ENCODE measurements at places on chromosomes 4 and X. TPM values are rescaled to one million over a fixed set of nuclear protein-coding genes. Genes with fewer than 3 reads are reported as not detected.

SSX1 gene
- total RNA-seq, result not detected

EFNB1 gene
- total RNA-seq, result 21.7 TPM

DMRTC1 gene
- not detected for total RNA-seq

STPG2 gene
- not detected for total RNA-seq

AMBN gene
- total RNA-seq, result not detected

PIM2 gene
- total RNA-seq, result 14.8 TPM

FAAH2 gene
- total RNA-seq, result 1.2 TPM

F8A3 gene
- total RNA-seq, result 13.5 TPM

FHIP1A gene
- 4.9 TPM for total RNA-seq

TMPRSS11A gene
- not detected for total RNA-seq

- no peak overlapping the region for H3K4me3 ChIP-seq
- no peaks in the 10 kb centered on the region for H3K27me3 ChIP-seq
- no peak for DNase-seq
- no peaks in the 10 kb centered on the region for H3K36me3 ChIP-seq
- peaks cover 15% of the 10 kb centered on the region for H3K4me1 ChIP-seq
These were observed 32.9 kb downstream of the RAI2 start for GRCh38 chrX:17828171-17828570.

GRCh38 chr4:81405900-81406401, 65.8 kb downstream of the RASGEF1B start:
- H3K27ac ChIP-seq, result no peak overlapping the region
- H3K4me3 ChIP-seq, result peak overlapping the region; percentile 57
- H3K27me3 ChIP-seq, result no peaks in the 10 kb centered on the region
- H3K4me1 ChIP-seq, result no peaks in the 10 kb centered on the region

DNA sequence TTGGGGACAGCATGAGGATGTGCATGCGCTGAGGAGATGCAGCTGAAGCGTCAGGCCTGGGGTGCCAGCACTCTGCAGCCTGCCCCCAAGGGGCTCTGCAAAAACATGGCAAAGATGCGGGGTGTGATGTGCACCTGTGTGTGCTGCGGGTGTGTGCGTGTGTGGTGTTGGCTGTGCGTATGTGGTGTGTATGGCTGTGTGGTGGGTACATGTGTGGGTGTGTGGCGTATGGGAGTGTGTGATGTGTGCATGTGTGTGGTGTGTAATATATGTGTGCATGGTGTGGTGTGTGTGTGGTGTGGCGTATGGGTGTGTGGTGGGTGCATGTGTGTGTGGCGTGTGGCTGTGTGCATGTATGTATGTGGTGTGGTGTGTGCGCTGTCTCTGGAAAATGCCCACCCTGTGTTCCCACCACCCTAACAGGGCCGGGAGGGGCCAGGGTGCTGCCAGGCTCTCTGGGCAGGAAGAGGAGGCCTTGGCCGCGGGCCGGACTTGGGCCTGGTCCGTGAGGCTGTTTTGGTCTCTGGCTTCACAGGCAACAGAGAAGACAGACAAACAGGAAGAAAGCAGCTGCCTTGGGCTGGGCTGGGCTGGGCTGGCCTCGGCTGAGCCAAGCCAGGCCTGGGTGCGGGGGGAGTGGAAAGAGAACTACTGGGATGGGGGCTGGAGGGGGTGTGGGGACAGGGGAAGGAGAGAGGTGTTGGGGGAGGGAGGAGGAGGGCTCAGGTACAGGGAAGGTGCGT, 1.1 kb upstream of the AVPR2 start:
- no peaks in the 10 kb centered on the region for H3K4me1 ChIP-seq
- H3K36me3 ChIP-seq, result no peaks in the 10 kb centered on the region
- H3K4me3 ChIP-seq, result no peak overlapping the region

DNA sequence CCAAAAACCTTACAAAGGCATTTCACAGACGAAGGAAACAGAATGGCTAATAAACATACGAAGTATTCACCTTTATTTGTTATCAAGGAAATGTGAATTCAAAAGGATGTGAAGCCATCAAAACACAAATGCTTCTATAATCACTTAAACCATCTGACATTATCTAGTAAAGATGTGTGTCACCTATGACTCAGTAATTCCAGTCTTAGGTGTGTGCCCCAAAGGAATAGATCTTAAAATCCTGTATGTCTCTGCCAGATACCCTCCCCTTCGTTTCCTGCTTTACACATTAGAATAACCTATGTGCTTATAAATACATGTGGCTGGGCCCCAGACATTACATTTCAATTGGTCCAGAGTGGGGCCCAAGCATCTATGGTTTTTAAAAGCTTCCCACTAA, 41.8 kb upstream of the CEP135 start:
- H3K36me3 ChIP-seq, result peaks cover 11% of the 10 kb centered on the region
- H3K4me3 ChIP-seq, result no peak overlapping the region
- no peak for DNase-seq
- no peaks in the 10 kb centered on the region for H3K27me3 ChIP-seq

GRCh38 chr4:101973361-101973760, 182.8 kb downstream of the BANK1 start:
- DNase-seq, result no peak
- H3K4me3 ChIP-seq, result no peak overlapping the region
- no peaks in the 10 kb centered on the region for H3K36me3 ChIP-seq
- no peaks in the 10 kb centered on the region for H3K4me1 ChIP-seq
- H3K27me3 ChIP-seq, result no peaks in the 10 kb centered on the region

GRCh38 chrX:49840679-49841078, 11.6 kb downstream of the PAGE4 start:
- H3K27me3 ChIP-seq, result no peaks in the 10 kb centered on the region
- H3K4me1 ChIP-seq, result no peaks in the 10 kb centered on the region
- H3K4me3 ChIP-seq, result no peak overlapping the region
- H3K36me3 ChIP-seq, result no peaks in the 10 kb centered on the region

GRCh38 chr4:136731025-136731424, 801.3 kb downstream of the PCDH18 start:
- H3K27ac ChIP-seq, result no peak overlapping the region
- H3K4me3 ChIP-seq, result no peak overlapping the region
- no peak for DNase-seq
- H3K27me3 ChIP-seq, result no peaks in the 10 kb centered on the region
- peaks cover 4% of the 10 kb centered on the region for H3K4me1 ChIP-seq

DNA sequence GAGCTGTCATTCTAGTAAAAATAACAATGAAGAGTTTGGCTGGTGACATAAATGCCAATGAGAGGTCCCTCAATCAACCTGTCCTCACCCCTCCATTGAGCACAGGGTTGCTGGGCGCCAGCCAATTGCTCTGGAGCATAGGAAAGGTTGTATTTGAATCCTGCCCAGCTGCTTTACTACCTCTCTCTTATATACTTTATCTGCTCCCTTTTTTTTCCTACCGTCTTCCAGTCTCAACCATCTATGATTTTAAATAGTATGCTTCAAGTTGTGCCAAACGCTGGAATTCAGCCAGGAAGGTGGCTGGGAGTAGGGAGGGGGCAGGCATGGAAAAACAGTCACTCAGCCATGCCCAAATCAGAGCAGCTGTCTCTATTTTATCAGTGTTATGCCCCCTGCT, 153.8 kb downstream of the NR3C2 start:
- H3K27me3 ChIP-seq, result no peaks in the 10 kb centered on the region
- no peaks in the 10 kb centered on the region for H3K36me3 ChIP-seq
- DNase-seq, result no peak
- no peak overlapping the region for H3K4me3 ChIP-seq
- no peaks in the 10 kb centered on the region for H3K4me1 ChIP-seq

GRCh38 chrX:115560978-115561604, at the start of gene PLS3:
Gene PLS3 (plus strand): TSS chrX:115561174. CDS start chrX:115610251, 49,077 bp downstream.
- peak within 1 kb of the TSS; percentile 90 for H3K4me3 ChIP-seq
- H3K4me1 ChIP-seq, result peaks cover 7% of the 10 kb centered on the region
- DNase-seq, result peak; percentile 36
- no peaks in the 10 kb centered on the region for H3K27me3 ChIP-seq

DNA sequence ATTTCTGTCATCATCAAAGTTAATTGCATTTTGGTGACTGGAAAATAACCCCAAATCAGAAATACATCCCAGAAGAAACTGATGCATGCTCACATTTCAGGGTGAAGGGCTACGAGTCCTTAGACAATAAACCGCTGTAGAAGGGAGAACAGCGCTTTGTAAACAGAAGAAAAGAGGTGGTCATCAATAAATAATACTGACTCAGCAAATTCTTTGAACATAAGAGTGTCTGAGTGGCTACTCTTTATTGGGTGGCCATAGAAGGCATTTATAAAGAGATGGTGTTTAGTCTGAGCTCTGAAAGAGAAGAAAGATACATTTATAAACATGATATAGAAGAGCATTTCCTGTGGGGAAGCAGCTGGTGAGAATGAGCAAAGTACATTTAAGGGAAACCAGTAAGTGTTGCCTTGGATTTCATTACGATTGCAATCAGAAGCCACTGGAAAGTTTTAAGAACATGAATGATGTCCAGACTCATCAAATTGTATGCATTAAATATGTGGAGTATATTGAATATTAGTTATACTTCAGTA, 246.9 kb upstream of the GIMD1 start:
- no peaks in the 10 kb centered on the region for H3K27me3 ChIP-seq
- no peaks in the 10 kb centered on the region for H3K36me3 ChIP-seq
- H3K4me3 ChIP-seq, result no peak overlapping the region

- no peaks in the 10 kb centered on the region for H3K36me3 ChIP-seq
- no peaks in the 10 kb centered on the region for H3K27me3 ChIP-seq
- no peak for DNase-seq
- H3K27ac ChIP-seq, result no peak overlapping the region
- peaks cover 12% of the 10 kb centered on the region for H3K4me1 ChIP-seq
These were observed 204.1 kb downstream of the PTTG2 start for GRCh38 chr4:38164346-38164745.

- H3K36me3 ChIP-seq, result no peaks in the 10 kb centered on the region
- no peak overlapping the region for H3K27ac ChIP-seq
- no peaks in the 10 kb centered on the region for H3K4me1 ChIP-seq
- no peak overlapping the region for H3K4me3 ChIP-seq
- no peaks in the 10 kb centered on the region for H3K27me3 ChIP-seq
These were observed 12.3 kb upstream of the SYTL5 start for GRCh38 chrX:37993837-37994619.

- H3K27me3 ChIP-seq, result no peaks in the 10 kb centered on the region
- H3K4me1 ChIP-seq, result no peaks in the 10 kb centered on the region
- no peak overlapping the region for H3K4me3 ChIP-seq
- no peak for DNase-seq
- H3K36me3 ChIP-seq, result no peaks in the 10 kb centered on the region
- H3K27ac ChIP-seq, result no peak overlapping the region
These were observed 442.9 kb upstream of the BOD1L1 start for GRCh38 chr4:14070289-14070880.

GRCh38 chrX:9995855-9996339, 28.7 kb downstream of the CLDN34 start:
- DNase-seq, result peak; percentile 31
- no peaks in the 10 kb centered on the region for H3K27me3 ChIP-seq
- H3K27ac ChIP-seq, result no peak overlapping the region

GRCh38 chr4:109014593-109015412, 251.9 kb upstream of the ETNPPL start:
- no peaks in the 10 kb centered on the region for H3K4me1 ChIP-seq
- DNase-seq, result no peak
- H3K4me3 ChIP-seq, result no peak overlapping the region
- H3K36me3 ChIP-seq, result no peaks in the 10 kb centered on the region
- no peak overlapping the region for H3K27ac ChIP-seq
- H3K27me3 ChIP-seq, result no peaks in the 10 kb centered on the region

Measured in thoracic aorta (tissue), 2 donors.